ENCODE measurements at places on chromosomes 11 and 22. TPM values are rescaled to one million over a fixed set of nuclear protein-coding genes. Genes with fewer than 3 reads are reported as not detected.

The OR52I1 gene
- not detected for total RNA-seq

The UBQLNL gene
- total RNA-seq: 0.13 TPM

The FAM111B gene
- total RNA-seq: 5.6 TPM

The ST14 gene
- total RNA-seq: 0.32 TPM
